ENCODE measurements at places on chromosomes 11 and 22. TPM values are rescaled to one million over a fixed set of nuclear protein-coding genes. Genes with fewer than 3 reads are reported as not detected.

The OR9I1 gene
- total RNA-seq = not detected

The RFPL1 gene
- total RNA-seq = not detected

The DNAJB13 gene
- not detected for total RNA-seq

The ELF5 gene
- total RNA-seq = not detected

The SLC29A2 gene
- 0.12 TPM for total RNA-seq

The SORL1 gene
- total RNA-seq = 2.0 TPM

The MMP12 gene
- not detected for total RNA-seq

The GNAZ gene
- total RNA-seq = 1.8 TPM

The MRGPRX4 gene
- total RNA-seq = not detected

The TMEM86A gene
- 0.12 TPM for total RNA-seq

The KCNJ4 gene
- not detected for total RNA-seq

The SYT9 gene
- 0.13 TPM for total RNA-seq

The CRYAB gene
- 45.1 TPM for total RNA-seq

Data from aortic smooth muscle cell (primary cell).